Suppressor macrophage (primary cell): ENCODE measurements at places on chromosomes 13 and 19.

DNA sequence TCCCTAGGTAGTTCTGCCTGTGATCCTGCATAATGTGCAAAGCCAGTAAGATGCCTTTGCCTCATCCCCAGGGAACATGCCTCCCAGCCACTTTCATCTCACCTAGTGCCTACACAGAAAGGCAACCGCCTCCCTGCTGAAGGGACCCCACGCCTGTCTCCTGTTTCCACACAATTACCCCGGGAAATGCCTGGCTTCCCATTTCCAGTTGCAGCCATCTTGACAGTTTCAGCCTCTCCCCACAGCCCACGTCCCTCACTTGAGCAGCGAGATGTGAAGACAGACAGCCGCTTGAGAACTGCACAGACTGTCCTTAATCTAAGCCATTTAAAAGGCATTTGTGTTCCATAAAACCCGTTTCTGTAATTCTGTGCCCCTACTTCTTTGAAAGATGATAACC lies 4.7 kb upstream of the UQCRFS1 start:
- DNase-seq = no peak

DNA sequence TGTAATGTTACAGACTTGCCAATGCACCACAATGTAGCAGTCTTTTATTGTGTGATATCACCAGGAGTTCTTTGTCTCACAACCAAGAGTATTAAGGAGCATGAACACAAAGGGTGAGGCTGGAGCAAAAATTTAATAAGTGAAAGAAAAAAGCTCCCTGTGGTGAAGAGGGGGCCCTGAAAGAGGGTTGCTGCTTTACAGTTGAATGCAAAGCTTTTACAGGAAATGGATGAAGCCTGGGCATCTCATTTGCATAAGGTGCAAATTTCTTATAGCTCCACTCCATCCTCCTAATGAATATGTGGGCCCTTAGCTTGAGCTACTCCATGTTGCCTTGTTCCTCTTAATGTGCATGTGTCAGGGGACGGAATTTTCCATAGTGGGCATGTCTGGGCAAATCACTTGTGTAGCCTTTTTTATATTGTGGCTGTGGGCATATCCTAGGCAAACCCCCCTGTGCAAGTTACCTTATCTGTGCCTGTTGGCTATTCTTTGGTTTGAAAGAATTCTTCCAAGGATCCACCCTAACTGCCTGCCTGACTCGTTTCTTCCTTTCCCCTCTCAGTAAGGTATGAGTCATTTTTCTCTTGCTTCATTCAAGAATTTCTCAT lies 45.3 kb upstream of the TRPC4 start:
- no peak for DNase-seq

DNA sequence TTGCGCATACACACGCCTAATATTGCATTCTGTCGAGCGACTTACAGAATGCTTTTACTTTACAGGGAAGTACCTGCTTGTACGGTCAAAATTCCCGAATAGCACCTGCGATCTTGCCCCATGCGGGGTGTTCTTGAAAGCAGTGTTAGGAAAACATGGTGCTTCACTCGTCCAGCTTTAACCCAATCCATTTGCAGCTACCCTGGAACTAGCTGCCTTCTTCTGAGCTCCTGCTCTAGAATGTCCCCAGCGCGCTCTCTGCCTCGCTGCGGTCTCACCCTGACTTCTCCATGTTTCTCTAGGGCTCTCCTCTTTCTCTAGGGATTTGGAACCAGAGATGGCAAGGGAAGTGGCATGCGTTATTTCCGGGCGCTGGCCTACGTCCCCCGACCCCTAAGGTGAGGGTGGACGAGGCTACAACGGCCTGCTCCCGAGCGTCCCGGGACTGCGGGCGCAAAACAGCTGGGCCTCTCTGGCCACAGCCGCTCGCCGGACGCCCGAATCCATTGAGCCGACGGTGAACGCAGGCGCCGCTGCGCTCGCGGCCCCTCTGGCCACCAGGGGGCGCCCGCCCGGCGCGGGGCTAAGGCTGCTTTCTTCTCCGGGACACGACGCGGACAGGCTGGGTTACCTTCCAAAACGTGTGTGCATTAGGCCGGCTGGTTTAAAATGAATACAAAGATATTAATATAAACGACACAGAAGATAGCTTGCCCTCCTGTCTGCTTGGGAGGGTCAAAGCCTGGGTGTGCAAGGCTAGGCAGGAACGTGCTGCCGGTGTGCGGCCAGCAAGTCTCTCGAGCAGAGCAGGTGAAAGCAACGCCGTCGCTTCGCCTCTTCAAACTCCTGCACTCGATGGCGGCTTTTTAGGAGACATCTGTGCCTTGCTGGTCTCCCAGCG lies 1.8 kb upstream of the SPRY2 start:
- peak; percentile 78 for DNase-seq

- peak; percentile 63 for DNase-seq
These were observed 21.4 kb downstream of the SIGLECL1 start for GRCh38 chr19:51272183-51272810.

DNA sequence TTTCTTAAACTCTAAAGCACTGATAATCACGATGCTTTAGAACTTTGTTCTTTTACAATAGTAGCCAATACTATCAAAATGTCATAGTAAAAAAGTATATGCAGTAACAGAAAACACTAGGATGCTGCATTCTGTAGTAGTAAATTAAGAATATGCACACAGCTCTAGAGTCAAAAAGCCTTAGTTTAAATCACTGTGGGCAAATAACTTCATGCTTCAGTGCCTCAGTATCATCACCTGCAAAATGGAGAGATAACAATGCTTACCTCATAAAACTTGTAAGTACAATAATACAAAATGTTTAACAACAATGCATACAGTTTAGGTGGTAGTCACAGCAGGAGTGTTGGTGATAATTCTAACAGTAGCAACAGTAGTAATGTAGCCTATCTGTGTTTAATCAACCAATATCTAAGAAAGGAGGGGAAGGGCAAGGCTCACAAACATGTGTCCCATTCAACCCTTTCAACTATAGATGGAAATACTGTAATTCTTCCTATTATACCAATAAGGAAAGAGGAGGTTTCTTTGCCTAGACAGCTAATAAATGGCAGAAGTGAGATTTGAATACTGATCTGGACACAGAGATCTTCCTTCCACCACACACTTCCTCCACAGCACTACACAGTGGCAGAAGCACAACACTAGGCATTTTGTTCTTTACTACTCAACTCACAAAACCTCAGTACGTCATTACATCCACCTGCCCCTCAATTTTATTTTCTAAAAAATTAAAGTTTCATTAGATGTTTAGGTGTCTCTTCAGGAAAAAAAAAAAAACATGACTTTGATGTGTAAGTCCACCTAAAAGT lies 4.6 kb downstream of the RBM26 start:
- DNase-seq = no peak

- no peak for DNase-seq
These were observed 1972.2 kb downstream of the OLFM4 start for GRCh38 chr13:55000844-55001243.

DNA sequence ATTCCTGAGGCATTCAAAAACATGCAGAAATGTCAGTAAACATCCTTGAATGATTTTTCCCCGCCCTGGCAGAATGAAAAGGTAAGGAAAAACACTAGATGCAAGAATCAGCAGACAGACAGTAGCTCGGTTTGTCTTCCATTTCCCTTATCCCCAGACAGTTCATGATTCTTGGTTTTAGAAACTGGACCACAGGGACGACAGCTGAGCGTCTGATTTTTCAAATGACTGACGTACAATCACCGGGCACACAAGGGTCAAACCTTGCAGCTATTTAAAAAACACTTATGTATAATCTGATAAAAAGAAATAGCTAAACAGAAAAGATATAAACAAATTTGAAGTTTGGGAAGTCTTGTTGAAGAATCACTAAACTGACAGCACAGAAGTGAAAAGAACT lies 47.1 kb downstream of the DCLK1 start:
- DNase-seq = no peak

- no peak for DNase-seq
These were observed 38.4 kb upstream of the ZNF726 start for GRCh38 chr19:23876261-23876660.

- DNase-seq = no peak
These were observed 383.0 kb downstream of the SLITRK1 start for GRCh38 chr13:83499286-83499685.

DNA sequence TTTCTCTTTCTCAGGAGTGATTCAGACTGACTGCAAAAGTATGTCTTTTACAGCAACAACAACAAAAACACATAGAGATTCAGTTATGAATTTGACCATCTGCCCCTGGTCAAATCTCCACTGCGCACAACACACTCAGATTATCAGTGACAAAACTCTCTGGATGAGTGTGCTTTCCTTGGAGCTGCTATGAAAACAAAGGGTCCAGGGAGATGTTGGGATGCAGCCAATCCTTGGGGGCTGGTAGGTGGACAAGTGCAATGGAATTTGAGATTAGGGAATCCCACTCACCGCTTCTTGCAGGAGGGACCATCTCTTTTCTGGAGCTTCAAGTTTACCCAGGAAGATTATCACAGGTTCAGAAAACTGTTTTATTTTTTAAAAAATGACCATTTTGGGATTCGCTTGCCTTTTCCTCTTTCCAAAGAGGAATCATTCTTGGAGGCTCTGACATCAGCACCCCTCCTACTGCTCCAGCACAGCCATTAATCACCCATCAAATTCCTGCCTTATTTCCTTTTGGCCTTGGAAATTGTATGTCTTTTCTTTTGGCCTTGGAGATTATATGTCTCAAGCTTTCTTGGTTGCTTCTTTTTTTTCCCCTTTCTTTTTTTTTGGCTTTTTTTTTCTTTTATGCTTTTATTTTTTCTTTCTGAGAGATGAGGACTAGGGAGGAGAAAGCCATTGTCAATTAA lies 311.8 kb downstream of the TSHZ3 start:
- no peak for DNase-seq

- DNase-seq = no peak
These were observed 28.7 kb downstream of the COMP start for GRCh38 chr19:18762125-18763023.

GRCh38 chr19:33464733-33465115 lies 56.9 kb downstream of the PEPD start:
- DNase-seq = no peak

DNA sequence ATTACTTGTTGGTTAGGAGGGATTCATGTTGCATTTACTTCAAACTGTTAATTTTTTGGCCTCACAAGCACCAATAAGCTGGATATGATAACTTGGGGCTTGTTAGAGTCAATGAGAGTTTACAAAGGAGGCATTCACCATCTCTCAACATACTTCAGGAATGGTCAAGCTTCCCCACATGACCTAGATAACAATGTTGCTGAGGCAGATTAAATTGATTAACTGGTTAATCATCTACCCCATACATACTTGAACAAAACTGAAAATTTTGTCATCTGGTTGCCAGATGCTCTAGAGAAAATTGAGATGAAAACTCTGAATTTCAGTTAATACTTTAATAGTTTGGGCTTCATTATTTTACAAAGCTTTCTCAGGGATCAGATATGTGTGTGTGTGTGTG lies 43.0 kb upstream of the UBL3 start:
- DNase-seq = no peak

GRCh38 chr13:90238413-90238812 lies 1109.1 kb upstream of the MIR17HG start:
- no peak for DNase-seq

DNA sequence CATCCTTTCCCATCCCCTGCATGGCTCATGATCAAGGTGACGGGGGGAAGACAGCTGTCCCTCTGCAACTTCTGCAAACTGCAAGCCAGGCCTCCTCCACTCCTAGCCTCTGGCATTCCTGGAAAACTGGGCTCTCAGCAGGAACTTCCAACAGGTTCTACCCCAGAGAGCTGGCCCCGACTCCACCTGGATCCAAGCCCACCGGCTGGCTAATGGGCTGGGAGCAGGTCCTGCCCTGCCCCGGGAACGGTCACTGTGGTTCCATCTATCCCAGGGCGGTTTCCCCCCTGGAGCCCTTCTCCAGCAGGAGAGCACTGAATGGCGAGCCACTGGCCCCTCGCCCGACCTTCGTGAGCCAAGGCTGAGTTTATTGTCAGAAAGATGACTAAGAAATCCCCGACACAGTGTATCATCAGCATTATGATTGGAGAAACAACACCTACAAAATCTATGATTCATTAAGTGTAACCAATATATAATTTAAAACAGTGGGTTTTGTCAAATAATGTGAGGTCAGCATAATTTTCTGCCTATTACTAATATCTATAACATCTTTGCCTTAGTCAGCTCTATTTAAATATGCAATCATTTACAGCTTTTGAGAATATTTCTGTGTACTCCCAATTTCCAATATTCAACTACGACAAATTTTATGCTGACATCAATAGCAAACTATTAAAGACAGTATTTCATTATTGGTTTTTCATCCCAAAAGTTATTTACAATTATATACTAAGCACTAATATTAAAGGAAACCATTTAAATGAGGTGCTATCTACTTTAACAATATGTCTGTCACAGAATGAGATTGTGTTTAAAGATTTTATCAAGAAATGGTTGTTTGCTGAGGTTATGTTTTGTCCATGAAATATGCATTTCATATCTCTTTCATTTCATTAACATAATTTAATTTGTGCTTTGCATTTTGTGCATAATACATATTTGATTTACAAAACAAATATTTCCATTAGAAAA lies 133.0 kb downstream of the URI1 start:
- no peak for DNase-seq

DNA sequence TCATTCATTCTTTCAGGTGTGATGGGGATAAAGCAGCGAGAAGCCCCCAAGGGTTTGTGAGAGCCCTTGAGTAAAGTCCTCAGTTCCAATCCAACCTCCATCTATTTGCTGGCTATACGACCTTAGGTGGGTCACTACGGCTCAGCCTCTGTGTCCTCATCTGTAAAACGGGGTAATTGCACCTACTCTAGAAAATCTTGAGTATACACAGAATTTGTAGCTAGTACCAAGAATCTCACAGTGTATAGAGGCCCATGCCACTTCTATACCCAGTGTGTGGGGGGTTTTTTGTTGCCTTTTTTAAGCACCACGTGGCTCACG lies 406 bp upstream of the DNMT1 start:
- no peak for DNase-seq

DNA sequence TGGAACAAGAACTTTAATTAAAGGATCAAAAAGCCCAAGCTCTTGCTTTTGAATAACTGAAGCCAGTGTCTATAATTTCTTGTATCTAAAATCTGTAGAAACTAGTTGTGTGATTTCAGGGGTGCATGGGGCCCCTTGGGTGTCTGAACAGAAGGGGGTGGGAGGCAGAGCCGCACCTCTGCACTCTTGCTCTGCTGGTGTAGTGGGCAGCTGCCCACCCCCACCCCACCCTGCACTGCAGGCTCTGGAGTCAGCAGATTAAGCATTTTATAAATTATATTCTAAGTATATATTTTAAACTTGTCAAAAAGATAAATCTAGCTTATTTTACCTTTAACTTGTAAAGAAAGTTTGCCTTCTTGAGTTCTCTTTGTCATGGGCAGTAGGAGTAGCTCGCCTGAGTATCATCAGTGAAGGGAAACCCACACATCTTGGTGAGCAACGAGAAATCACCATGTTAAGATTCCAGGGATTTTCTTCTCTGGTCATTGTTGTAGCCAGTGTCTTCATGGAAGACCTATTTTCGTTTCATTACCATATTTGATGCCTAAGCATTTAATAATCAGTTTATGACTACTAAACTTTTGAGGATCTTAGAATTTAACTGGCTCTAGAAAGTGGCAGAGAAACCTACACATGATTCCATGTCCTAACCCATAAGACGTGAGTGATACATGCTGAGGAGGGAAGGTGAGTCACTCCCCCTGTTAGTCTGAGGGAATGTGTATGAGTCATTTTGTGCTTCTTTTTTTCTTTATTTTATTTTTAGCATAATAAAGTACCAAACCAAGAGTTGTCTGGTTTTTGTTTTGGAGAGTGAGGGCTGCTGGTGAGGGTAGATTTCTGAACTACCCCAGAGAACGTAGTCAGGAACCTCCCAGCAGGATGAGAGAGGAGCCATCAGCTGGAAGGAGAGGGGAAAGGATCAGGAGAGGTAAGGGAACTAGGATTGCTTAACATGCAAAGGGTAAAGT lies 7.7 kb downstream of the UBE2L5 start:
- peak; percentile 87 for DNase-seq
